ENCODE measurements at places on chromosomes 4 and X. TPM values are rescaled to one million over a fixed set of nuclear protein-coding genes. Genes with fewer than 3 reads are reported as not detected.
A peak's percentile ranks its signal among the peaks of the same experiment; 100 is the strongest.

The GCNA gene
- 2.3 TPM for total RNA-seq

The FAM184B gene
- 0.59 TPM for total RNA-seq

The HSFX3 gene
- not detected for total RNA-seq

The DEFB131A gene
- not detected for total RNA-seq

The VCX gene
- total RNA-seq: not detected

The HSPA4L gene
- 2.7 TPM for total RNA-seq

The F11 gene
- total RNA-seq: not detected

The KDR gene
- total RNA-seq: 40.6 TPM

The SH2D1A gene
- total RNA-seq: 0.64 TPM

The ZCCHC18 gene
- total RNA-seq: 0.59 TPM

The XAGE2 gene
- total RNA-seq: not detected

DNA sequence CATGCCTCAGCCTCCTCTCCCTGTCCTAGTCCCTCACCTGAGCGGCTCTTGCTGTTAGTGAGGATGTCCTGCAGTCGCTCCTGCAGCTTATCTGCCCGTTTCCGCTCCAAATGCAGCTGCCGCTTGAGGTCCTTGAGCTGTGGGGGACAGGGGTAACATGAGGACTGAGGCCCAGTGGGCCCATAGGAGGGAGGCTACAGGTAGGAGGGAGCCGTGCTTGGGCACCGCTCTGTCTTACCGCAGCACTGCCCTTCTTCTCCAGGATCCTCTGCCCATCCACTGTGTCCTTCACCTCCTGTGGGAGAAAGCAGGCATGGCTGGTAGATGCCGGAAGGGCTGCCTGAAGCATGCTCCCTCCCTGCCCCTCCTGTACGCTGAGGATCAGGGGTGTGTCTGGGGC is 9.5 kb upstream of the KCND1 start:
- no peaks in the 10 kb centered on the region for H3K27me3 ChIP-seq
- H3K4me1 ChIP-seq: no peaks in the 10 kb centered on the region
- no peaks in the 10 kb centered on the region for H3K36me3 ChIP-seq
- H3K4me3 ChIP-seq: no peak overlapping the region

- H3K4me3 ChIP-seq: no peak overlapping the region
- no peaks in the 10 kb centered on the region for H3K4me1 ChIP-seq
- DNase-seq: peak; percentile 46
- peak overlapping the region; percentile 84 for H3K27ac ChIP-seq
- no peaks in the 10 kb centered on the region for H3K27me3 ChIP-seq
Measured at GRCh38 chr4:53986062-53986461, 78.3 kb downstream of the CHIC2 start.

DNA sequence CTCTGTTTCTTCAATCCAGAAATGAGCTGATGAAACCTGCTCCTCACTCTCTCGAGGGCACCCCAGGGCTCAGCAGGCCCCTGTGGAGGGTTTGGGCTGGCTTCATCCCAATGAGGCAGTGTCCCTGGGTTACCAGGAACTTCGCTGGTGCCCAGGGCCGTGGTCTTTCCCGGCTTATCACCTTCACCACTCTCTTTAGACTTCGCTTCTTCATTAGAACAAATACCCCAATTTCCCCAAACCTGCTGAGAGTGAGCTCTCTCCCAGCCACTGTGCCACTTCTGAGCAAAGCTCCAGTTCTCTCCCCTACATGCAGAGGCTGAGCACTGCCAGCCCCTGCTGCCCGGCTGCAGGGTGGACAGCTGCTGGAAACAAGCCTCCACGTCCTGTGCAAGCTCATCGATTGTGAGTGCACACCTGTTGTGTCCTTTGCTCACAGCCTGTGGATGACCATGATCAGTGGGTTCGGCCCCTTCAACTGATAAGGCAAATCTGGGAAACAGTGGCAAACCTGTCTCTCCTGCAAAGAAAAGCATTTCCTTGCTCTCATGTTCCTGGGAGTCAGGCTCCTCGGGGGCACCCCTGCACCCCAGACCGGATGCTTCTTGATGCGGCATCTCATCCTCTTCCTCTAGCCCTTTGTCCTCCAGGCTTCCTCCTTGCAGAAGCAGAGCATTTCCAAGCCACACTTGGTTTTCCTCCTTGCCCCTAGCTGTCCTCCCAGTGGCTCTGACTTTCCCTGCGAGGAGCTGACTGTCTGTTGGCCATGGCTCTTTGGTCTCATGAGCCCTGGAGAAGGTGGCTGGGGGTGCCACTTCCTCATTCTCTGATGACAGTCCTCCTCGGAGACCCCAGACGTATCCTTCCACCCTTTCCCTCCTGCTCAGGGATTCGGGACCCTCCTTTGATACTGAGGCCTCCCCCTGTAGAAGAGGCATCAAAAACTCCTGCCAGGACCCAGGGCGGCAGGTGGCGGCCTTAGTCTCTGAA is 28.7 kb downstream of the C4orf50 start:
- no peaks in the 10 kb centered on the region for H3K36me3 ChIP-seq
- H3K4me1 ChIP-seq: no peaks in the 10 kb centered on the region
- no peaks in the 10 kb centered on the region for H3K27me3 ChIP-seq
- no peak overlapping the region for H3K4me3 ChIP-seq
- no peak for DNase-seq

DNA sequence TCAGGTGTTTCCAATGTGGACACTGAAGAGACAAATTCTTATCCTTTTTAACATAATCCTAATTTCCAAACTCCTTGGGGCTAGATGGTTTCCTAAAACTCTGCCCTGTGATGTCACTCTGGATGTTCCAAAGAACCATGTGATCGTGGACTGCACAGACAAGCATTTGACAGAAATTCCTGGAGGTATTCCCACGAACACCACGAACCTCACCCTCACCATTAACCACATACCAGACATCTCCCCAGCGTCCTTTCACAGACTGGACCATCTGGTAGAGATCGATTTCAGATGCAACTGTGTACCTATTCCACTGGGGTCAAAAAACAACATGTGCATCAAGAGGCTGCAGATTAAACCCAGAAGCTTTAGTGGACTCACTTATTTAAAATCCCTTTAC is 18.6 kb downstream of the TLR7 start:
- H3K27ac ChIP-seq: no peak overlapping the region
- peaks cover 50% of the 10 kb centered on the region for H3K27me3 ChIP-seq
- DNase-seq: no peak

GRCh38 chr4:189362364-189362763 is 578.3 kb upstream of the FRG1 start:
- H3K36me3 ChIP-seq: no peaks in the 10 kb centered on the region
- no peaks in the 10 kb centered on the region for H3K4me1 ChIP-seq
- DNase-seq: no peak

DNA sequence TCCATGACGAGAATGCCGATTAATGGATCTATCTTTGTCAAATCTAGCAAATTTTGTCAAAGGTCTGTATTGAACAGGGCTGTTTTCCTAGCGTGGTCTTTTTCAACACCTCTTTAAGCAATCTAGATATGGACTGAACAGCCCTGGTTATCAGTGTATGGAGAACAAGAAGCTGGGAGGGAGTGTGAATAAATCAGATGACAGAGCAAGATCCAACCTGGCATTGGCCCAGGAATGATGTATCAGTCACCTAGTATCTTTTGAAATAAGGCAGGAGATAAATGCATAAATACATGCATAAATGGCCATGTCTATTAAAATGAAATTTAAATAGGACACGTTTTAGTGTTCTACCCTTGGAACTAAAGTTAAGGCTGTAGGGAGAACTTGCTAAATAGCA is 15.7 kb upstream of the AP1S2 start:
- H3K27me3 ChIP-seq: no peaks in the 10 kb centered on the region
- H3K4me1 ChIP-seq: no peaks in the 10 kb centered on the region
- H3K36me3 ChIP-seq: no peaks in the 10 kb centered on the region
- no peak overlapping the region for H3K27ac ChIP-seq
- DNase-seq: no peak

GRCh38 chr4:80814266-80814665 is 216.2 kb upstream of the BMP3 start:
- no peaks in the 10 kb centered on the region for H3K4me1 ChIP-seq
- no peak for DNase-seq
- H3K36me3 ChIP-seq: no peaks in the 10 kb centered on the region
- H3K27me3 ChIP-seq: no peaks in the 10 kb centered on the region
- no peak overlapping the region for H3K4me3 ChIP-seq

- H3K27me3 ChIP-seq: no peaks in the 10 kb centered on the region
- no peak for DNase-seq
- no peak overlapping the region for H3K27ac ChIP-seq
- no peaks in the 10 kb centered on the region for H3K4me1 ChIP-seq
- no peak overlapping the region for H3K4me3 ChIP-seq
Measured at GRCh38 chr4:127015667-127016117, 617.1 kb upstream of the INTU start.

GRCh38 chr4:8393593-8394038 is 46.9 kb downstream of the ACOX3 start:
- peak; percentile 43 for DNase-seq
- H3K27me3 ChIP-seq: no peaks in the 10 kb centered on the region
- H3K27ac ChIP-seq: peak overlapping the region; percentile 49

GRCh38 chrX:104696667-104697066 is 130.7 kb downstream of the IL1RAPL2 start:
- no peaks in the 10 kb centered on the region for H3K36me3 ChIP-seq
- H3K27ac ChIP-seq: no peak overlapping the region
- no peaks in the 10 kb centered on the region for H3K4me1 ChIP-seq
- peaks cover 42% of the 10 kb centered on the region for H3K27me3 ChIP-seq
- DNase-seq: no peak
- H3K4me3 ChIP-seq: no peak overlapping the region

- no peaks in the 10 kb centered on the region for H3K27me3 ChIP-seq
- no peak overlapping the region for H3K4me3 ChIP-seq
- H3K4me1 ChIP-seq: no peaks in the 10 kb centered on the region
Measured at GRCh38 chr4:114015444-114015899, 36.0 kb upstream of the ARSJ start.

GRCh38 chr4:65050786-65051185 is 619.5 kb downstream of the EPHA5 start:
- H3K27ac ChIP-seq: no peak overlapping the region
- H3K4me3 ChIP-seq: no peak overlapping the region
- H3K27me3 ChIP-seq: no peaks in the 10 kb centered on the region
- H3K36me3 ChIP-seq: no peaks in the 10 kb centered on the region
- DNase-seq: no peak

DNA sequence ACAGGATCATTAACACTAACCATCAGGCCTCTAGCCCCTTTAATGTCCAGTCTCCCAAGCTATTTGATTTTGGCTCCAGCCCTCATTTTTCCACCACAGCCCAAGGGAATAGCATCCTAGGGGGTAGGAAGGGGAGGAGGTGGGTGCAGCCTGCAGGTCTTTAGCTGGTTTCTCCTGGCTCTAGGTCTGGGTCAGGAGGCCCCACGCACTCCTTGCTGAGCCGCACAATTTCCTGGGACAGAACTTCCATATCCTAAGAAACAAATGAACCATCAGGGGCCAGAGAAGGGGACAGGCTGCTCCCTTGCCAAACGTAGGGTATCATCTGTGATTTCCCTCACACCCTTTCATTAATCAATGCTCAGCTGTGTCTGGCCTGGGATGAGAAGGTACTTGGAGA is 2.4 kb upstream of the KCND1 start:
- H3K27ac ChIP-seq: no peak overlapping the region
- DNase-seq: no peak

- H3K4me1 ChIP-seq: no peaks in the 10 kb centered on the region
- no peaks in the 10 kb centered on the region for H3K36me3 ChIP-seq
- H3K27ac ChIP-seq: no peak overlapping the region
- no peak overlapping the region for H3K4me3 ChIP-seq
- no peak for DNase-seq
- no peaks in the 10 kb centered on the region for H3K27me3 ChIP-seq
Measured at GRCh38 chrX:142089193-142089592, 115.9 kb downstream of the MAGEC2 start.

Data from breast epithelium (tissue), 4 donors.